ENCODE measurements at places on chromosomes 3 and 15. TPM values are rescaled to one million over a fixed set of nuclear protein-coding genes. Genes with fewer than 3 reads are reported as not detected.
A peak's percentile ranks its signal among the peaks of the same experiment; 100 is the strongest.

GRCh38 chr3:111414531-111414930 lies 127.5 kb upstream of the CD96 start:
- DNase-seq, result no peak

- no peak for DNase-seq
Measured at GRCh38 chr15:73979636-73980035, 12.5 kb downstream of the STOML1 start.

DNA sequence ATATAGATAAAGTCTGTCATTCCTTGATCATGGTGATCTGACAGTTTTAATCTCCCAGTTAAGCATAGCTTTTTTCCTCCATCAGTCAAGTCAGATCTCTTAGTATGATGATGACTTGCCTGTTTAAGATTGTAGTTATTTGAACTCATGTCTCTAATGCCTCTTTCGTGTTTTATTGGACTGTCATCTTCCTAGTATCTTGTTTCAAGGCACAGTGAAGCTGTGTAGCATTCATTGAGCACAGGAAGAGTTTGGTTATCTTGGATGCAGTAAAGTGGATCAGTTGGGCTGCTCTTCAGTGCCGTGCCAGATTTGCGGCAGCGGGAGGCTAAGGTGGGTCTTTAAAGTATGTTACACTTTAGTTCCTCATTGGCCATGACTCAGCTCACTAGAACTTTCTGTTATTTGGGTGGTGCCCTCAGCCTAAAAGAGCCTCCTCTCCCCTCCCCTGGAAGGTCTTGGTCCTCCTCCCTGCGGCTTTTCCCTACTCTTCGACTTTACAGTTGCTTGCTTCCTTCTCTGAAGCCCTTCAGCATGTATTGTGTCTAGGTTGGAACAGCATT lies 45.7 kb upstream of the SKOR1 start:
- DNase-seq, result no peak

- peak; percentile 15 for DNase-seq
Measured at GRCh38 chr15:25136119-25136518, 181.3 kb downstream of the SNRPN start.

- peak; percentile 95 for DNase-seq
Measured at GRCh38 chr3:149575213-149575960, 82.4 kb downstream of the WWTR1 start.

GRCh38 chr3:94336046-94336753 lies 273.3 kb downstream of the NSUN3 start:
- DNase-seq, result peak; percentile 70

DNA sequence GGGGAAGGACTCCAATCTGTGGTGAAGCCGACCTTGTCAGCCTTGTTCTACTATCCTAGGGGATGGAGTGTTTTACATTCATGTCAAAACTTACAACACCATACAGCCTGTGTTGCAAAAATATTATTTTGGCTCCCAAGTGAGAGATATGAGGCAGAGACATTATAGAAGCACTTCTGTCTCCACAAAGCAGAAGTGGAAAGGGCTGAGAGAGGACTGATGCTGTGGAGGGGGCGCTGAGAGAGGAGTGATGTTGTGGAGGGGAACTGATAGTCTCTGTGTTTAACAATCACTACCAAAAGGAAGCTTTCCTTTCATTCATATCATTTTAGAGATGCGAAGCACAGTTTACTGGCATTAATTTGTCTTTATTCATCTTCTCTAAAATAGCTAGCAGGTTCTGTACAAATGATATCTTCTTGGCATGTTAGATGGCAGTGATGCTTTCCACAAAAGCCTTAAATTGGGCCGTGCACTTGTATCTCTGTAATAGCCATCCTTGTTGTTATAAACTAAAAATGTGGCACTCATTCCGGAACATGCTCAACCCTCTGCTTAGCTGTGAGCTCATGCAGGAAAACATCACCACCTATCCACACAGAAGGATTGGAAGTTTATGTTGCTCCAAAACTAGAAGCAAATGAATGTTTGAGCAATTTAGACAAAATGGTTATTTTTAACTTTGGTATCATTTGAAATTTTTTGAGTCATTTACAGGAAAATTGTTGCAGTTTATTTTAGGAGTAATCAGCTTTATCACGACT lies 134.6 kb upstream of the TP63 start:
- DNase-seq, result no peak

DNA sequence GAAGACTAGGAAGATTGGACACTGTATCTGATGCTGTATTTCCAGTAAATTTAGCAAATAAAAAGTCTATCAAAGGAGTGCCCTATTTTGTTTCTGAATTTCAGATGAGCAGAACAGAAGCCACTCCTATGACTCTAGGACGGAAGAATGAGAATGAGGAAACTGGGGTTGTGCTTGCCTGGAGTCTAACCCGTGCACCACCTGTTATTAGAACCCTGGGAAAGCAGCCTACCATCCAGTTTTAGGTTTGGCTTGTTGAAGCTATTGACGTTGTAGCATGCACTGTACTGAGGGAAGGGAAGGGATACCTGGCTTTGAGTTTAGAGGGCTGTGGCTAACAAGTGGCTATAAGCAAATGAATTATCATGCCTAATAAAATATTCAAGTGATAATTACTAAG lies 318.5 kb downstream of the SLC9A9 start:
- no peak for DNase-seq

- peak; percentile 17 for DNase-seq
Measured at GRCh38 chr3:184259878-184260723, 1.3 kb downstream of the CAMK2N2 start.

DNA sequence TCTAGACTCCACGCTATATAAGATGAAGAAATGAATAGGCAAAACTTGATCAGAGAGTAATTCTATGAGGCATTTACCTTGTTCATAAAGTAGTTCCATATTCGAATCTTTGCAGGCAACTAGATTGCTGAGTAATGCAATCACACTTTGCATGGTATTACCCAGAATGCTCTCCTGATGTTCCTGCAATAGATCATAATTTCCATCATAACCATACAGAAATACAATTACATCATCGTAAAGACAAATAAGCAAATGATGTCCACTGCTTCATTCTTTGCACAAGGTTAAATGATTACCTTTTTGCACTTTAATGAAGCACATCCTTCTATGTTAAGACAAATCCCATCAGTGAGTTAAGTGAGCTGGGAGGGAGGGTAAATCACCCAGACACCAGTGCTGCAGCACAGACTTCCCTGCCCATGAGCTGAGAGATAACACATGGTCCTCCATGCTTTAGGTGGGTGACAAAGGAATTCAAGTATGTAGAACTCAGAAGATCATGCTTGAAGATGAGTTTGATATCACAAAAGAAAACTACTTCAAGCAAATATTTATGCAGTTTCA lies 366.7 kb downstream of the CTNNB1 start:
- no peak for DNase-seq

DNA sequence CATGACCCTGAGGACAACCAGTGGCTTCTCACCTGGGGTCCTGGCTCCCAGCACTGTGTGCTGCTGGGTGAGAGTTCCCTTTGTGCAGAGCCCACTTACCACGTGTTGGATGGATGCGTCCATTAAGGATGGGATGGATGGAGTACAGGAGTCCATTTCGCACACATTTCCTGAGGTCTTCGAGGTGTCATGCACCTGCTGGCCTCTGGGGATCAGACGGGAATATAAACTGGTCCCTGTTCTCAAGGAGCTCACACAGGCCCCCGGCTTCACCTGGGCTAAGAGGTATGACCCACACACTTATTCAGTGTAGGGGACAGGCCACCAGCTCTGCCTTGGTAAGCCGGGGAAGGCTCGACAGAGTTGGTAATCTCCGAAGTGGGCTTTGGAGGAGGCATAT lies 39.5 kb downstream of the MAGEF1 start:
- no peak for DNase-seq

- DNase-seq, result no peak
Measured at GRCh38 chr3:11436775-11437174, 164.6 kb downstream of the ATG7 start.

GRCh38 chr15:91055548-91056331 lies 33.3 kb upstream of the VPS33B start:
- peak; percentile 55 for DNase-seq

DNA sequence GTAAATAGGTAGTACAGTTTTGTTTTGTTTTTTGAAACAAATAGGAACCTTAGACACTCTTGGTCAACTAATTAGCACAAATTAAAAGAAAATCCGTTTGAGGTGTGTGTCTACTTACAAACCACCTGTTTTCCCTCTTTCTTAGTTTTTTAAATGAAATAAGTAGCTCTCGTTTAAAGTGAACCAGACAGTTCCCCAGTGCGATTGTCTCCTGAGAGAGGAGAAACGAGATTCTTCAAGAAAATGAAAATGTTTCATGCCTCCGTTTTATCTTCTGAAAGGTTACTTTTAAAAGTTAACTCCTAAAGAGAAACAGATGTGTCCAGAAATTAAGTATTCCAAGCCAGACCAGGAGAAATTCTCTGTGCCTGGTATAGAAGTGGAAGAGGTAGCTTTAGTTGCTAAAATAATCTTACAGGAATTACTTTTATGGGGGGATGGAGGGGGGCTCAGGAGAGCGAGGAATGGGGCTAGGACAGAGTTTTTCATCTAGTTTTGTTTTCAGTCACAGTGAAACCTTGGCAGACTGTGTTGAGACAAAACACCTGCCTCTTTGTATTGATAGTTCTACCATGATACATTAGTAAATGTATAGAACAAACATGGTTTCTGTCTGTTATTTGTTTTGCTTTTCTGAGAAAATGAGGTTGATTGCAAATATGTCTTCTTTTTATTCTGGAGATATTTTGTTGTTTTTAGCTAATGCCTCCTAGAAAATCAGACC lies 155.1 kb upstream of the CNTN4 start:
- no peak for DNase-seq

GRCh38 chr3:190208196-190208595 lies 87.5 kb upstream of the P3H2 start:
- DNase-seq, result no peak

GRCh38 chr3:88147261-88147660 lies 2.5 kb upstream of the C3orf38 start:
- no peak for DNase-seq

DNA sequence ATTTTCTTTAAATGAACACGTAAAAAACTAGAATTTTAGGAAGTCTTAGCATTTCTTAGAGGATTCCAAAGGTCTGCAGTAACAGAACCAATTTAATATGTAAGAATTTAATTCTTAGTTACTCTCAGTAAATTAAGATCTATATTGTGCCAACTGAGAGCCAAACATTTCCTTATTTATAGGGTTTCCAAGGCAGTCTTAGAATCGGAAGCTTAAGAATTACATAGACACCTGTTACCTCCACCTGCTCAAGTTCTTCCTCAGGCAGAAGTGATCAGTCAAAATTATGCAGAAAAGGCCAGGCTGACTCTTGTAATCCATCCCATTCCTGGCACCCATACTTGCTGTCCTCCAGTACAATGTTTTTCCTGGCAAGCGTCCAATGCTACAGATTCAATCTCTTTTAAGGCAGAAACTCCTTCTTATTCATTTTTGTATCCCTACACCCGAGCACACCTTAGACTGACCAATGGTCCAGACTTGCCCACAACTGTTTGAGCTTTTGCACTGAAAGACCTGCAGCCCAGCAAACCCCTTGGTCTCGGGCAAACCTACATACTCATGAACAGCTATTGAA lies 64.3 kb downstream of the NCEH1 start:
- peak; percentile 67 for DNase-seq

- DNase-seq, result no peak
Measured at GRCh38 chr3:46427916-46428833, 21.1 kb downstream of the CCRL2 start.

GRCh38 chr3:53104762-53105161 lies 25.5 kb downstream of the RFT1 start:
- no peak for DNase-seq

DNA sequence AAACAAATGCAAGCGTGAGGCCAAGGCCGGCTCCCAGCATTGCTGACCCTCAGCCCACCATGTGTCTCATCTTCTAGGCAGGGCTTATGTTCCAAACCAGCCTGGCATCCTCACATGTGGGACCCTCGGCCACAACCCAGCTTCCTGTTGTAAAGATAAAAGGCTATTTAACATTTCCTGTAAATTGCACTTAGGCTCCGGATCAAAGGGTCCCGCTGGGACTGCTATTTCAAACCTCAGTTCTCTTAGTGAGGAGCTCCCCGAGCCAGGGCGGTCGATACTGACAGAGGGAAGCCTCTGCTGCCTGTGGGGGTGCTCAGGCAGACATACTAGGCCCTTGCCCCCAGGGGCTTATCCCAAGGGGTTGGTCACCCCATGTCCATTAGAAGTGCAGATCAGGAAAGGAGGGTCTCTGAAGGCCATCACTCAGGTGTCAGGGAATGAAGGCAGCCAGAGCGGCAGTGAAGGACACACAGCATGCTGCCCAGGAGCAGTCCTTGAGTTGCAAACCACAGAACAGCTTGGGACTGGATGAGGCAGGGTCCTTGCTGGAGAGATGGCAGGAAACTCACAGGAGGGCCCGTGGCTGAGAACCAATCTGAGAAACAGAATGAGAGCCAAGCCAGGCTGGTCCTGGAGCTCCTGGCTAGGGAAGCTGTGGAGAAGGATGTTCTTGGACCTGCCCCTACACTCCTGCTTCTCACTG lies 239.9 kb downstream of the TLE3 start:
- DNase-seq, result no peak

- peak; percentile 42 for DNase-seq
Measured at GRCh38 chr3:53890726-53891475, 758 bp downstream of the SELENOK start.

- peak; percentile 88 for DNase-seq
Measured at GRCh38 chr15:65666257-65666656, 44.5 kb downstream of the SLC24A1 start.

- DNase-seq, result peak; percentile 19
Measured at GRCh38 chr15:48899793-48900192, 21.9 kb downstream of the EID1 start.

DNA sequence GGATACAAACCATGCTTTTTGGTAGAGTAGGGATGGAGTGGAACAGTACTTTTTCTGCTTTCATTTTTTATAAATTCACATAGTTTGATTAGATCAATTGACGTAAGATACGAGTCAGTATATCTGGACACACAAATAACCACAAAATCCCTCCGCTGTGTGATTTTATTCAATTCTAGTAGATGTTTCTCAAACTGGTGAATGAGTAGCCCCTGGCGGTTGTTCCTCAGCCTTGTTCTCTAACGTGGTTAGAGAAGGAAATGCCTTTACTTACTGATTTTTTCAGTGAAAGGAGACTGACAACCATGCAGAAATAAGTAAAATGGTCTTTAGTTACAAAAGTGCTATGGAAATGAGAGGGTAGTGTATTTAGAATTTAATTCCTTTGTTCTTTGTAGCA lies 161.0 kb downstream of the TCF12 start:
- DNase-seq, result no peak

The TRPM1 gene
- polyA plus RNA-seq, result not detected

The GOLGA8Q gene
- 0.44 TPM for polyA plus RNA-seq

The RBPMS2 gene
- 2.8 TPM for polyA plus RNA-seq

The GOLGA8M gene
- not detected for polyA plus RNA-seq

The MNS1 gene
- polyA plus RNA-seq, result 0.62 TPM

The TUSC7 gene
- polyA plus RNA-seq, result not detected

The EIF5A2 gene
- 7.8 TPM for polyA plus RNA-seq

The STRIT1 gene
- not detected for polyA plus RNA-seq

The SQOR gene
- polyA plus RNA-seq, result 22.1 TPM

The UPK1B gene
- polyA plus RNA-seq, result 0.40 TPM

The RTP4 gene
- polyA plus RNA-seq, result not detected

The TNFSF10 gene
- 0.79 TPM for polyA plus RNA-seq

The TMCO5A gene
- polyA plus RNA-seq, result not detected

The TM2D3 gene
- polyA plus RNA-seq, result 34.5 TPM

All from IMR-90 (cell line).